Globus pallidus (tissue), 1 donor: ENCODE measurements at places on chromosomes 5 and 9.
A peak's percentile ranks its signal among the peaks of the same experiment; 100 is the strongest.

DNA sequence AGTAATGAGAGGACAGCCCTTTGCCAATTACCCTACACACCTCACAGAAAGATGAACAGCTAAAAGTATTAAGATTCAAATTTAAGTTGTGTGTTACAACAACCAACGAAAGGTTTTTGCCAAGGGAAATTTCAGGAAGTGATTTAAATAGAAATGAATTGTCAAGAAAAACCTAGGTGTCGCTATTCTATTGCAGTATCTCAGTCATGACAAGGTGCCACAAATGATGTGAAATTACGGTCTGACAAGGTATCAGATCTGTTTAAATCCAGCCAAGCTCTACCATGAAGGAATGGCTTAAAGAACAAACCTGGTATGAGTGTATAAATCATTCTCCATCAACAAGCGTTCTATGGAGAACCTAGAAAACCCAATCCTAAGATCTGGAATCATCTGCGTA lies 189.7 kb downstream of the ATPSCKMT start:
- DNase-seq = no peak

- DNase-seq = peak; percentile 59
These were observed 1.3 kb downstream of the MAP3K1 start for GRCh38 chr5:56816546-56817081.

GRCh38 chr9:78674874-78675273 lies 377.9 kb downstream of the PSAT1 start:
- DNase-seq = no peak

GRCh38 chr5:34854459-34855174 lies 15.7 kb downstream of the TTC23L start:
- DNase-seq = no peak

GRCh38 chr5:59021286-59021673 lies 438.4 kb downstream of the RAB3C start:
- no peak for DNase-seq

GRCh38 chr5:109223531-109223930 lies 186.2 kb downstream of the PJA2 start:
- DNase-seq = no peak

- DNase-seq = no peak
These were observed 95.2 kb downstream of the APTX start for GRCh38 chr9:32906213-32906612.

DNA sequence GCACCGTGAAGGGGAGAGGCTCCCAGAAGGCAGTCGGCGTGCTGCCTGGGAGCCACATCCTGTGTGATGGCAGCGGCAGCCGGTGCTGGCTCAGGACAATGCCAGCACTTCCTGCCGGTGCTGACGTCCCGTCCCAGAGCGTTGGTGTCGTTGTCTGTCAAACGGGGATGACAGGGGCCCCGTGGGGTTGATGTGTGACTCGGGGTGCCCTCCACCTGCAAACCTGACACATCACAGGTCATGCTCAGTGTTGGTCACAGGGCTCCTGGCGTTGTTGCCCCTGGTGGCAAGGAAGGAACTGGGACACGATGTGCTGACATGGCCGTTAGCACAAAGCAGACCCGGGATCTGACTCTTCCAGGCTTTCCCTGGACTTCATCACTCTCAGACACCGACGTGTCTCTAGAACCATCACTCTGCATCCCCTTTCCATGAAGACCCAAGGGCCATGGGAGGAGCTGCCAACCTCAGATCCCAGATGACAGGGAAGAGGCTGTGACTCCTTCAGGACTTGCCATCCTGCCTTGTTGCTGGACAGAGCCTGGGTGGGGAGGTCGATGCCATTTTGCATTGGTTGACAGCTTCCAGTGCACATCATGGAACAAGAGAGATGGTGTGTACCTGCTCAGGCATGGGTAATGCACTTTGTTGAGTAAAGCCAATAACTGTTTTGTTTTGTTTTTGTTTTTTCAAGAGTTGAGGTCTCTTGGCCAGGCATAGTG lies 21.5 kb downstream of the PLPP7 start:
- DNase-seq = no peak

- no peak for DNase-seq
These were observed 76.4 kb downstream of the PRRT1B start for GRCh38 chr9:131621551-131622358.

- DNase-seq = no peak
These were observed 9.1 kb downstream of the ANKDD1B start for GRCh38 chr5:75620184-75620959.

DNA sequence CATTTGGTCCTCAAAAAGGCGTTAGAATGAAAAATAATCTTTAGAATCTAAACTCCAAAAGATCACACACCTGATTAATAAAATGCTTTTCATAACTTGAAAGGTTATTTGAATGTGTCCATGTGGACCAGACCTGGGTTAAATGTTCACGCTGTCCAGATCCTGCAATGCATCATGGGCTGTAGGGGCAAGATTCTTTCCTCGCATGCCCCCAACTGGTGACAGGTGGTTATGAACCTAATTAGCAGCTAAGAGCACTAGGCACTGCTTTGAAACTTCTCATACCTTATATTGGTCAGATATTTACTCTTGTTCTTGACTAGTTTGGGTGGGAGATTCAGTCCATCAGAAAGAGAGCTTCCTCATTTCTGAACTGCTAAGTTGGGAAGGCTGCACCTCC lies 19.3 kb upstream of the PIP5K1B start:
- no peak for DNase-seq

- DNase-seq = peak; percentile 67
These were observed 482 bp downstream of the NFIB start for GRCh38 chr9:14313378-14313940.

DNA sequence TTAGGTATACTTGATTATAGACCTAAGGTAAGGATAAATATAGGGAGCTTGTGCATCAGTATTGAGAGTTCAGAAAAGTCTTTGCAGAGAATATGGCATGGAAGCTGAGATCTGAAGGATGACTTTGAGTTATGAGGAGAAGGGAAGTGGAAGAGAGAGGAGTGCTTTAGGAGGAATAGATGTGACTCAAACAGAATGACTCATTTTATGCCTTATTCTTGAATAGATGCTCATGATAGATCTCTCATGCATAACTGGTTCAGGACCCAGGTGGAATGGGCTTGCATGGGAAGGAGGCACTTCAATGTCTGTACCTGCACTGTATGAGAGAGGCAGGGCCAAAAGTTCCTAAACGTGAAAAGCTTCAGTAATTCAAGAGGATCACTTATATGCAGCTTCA lies 103.3 kb downstream of the CWC27 start:
- no peak for DNase-seq

GRCh38 chr9:123470991-123471770 lies 115.2 kb downstream of the CRB2 start:
- no peak for DNase-seq
